8988T (cell line): ENCODE measurements at places on chromosomes 13 and 19.

DNA sequence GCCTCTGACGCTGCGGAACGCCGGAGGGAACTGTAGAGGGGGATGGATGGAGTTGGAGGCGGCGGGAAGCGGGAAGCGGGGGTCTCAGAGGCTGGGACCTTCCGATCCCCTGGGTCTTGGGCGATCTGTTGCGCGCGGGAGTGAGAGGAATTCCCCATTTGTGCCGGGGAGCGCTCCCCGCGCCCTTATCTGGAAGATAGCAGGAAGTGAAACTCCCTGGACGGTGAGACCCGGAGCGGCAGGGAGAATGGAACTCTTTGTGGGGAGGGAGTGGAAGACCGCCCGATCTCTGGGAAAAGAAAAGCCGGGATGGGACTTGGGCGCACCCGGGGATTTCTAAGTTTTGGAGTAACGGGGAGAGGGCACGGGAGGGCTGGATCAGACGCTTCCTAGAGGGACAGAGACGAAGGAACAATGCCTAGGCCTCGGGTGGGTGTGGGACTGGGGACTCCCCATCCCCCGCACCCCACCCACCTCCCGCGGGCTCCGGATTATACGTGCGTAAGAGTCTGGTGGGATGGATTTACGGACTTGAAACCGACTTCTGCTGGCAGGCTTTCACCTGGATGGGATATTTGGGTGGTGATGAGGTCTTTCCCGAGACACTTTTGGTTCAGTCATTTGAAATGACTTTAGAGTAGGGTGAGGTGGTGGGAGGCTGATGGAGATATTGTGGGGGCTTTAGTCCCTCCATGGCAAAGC is 495 bp downstream of the LSR start:
- DNase-seq = no peak

- no peak for DNase-seq
Observed at GRCh38 chr13:94172416-94172815, 307.1 kb downstream of the DCT start.

DNA sequence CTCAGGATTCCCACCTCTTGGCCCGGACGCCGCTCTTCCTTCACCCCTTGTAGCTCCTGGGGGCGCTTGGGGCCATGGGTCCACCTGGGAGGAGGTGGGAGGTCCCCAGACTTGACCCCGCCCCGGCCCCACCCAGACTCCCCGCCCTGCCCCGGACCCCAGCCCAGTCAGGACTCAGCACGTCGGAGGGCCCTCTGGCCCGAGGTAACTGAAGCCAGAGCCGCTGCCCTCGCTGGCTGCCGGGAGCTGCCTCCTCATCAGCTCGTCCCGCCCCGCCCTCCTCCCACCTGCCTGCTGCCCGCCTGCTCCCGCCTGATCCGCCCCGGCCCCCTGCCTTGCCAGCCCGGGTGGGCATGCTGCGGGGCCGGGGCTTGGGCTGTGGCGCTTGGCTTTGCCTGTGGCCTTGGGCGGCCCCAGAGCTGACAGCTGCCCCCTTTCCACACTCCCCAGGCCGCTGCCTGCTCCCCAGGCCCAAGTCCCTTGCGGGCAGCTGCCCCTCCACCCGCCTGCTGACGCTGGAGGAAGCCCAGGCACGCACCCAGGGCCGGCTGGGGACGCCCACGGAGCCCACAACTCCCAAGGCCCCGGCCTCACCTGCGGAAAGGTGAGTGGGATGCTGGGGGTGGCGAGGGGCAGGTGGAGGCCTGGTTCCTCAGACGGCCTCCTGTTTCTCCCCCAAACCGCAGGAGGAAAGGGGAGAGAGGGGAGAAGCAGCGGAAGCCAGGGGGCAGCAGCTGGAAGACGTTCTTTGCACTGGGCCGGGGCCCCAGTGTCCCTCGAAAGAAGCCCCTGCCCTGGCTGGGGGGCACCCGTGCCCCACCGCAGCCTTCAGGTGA is 9.4 kb downstream of the ARHGAP33 start:
- peak; percentile 27 for DNase-seq

DNA sequence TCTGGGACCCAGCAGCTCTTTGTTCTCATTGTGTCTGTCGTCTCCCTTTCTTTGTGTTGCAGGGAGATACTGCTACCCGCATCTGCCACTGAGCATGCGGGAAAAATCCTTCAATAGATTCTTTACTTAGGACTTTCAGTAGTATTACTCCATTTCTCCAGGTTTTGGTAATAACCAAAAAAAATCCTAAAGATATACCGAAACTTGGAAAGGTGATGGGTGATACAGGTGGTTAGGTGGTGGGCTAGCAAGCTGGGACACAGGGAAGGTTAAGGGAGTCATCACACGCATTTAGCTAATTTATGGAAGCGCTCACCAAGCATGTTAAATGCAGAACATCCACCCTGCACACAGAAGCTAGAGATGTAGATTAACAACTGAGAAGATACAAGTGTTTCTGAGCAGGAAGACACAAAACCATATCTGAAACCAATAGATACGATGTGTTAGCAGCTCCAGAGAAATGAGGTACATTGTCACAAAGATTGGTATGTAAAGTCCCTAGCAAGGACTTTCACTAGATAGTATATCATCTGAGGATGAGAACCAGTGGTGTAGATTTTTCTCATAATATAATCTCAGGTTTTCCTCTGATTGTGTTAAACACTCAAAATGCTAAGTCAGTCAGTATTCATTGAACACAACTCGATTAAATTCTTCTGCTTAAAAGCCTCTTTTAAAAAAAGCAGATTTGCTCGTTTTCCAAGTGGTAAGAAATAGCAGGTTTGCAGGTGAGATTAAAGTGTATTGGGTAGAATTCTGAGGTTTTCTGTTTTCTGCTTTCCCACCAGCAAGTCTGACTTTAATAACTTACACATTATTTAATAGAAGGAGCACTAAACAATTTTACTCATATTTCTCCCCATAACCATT is 1.2 kb upstream of the SLAIN1 start:
- no peak for DNase-seq

DNA sequence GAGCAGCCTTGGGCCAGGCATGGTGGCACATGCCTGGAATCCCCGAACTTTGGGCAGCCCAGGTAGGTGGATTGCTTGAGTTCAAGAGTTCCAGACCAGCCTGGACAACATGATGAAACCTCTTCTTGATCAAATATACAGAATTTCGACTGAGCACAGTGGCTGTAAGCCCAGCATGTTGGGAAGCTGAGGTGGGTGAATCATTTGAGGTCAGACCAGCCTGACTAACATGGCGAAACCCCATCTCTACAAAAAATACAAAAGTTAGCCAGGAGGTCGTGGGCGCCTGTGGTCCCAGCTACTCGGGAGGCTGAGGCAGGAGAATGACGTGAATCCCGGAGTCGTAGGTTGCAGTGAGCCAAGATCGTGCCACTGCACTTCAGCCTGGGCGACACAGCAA is 8.0 kb upstream of the NLRP7 start:
- DNase-seq = no peak

DNA sequence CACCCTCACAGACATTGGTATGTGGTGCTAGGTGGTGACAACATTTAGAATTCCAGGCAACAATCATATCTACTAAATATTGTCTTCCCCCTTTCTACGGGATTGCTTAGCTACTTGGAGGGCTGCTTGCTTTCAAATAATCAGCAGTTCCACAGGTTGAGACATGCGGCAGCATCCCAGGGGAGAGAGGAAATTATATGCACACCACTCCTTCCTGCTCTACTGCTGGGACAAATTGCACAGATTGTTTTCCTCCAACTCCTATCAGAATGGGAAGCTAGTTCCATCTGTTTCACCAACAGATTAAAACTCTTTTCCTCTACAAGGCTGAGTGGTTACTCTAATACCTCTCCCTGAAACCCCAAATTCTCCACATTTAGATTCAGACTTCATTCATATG is 275.4 kb downstream of the DNAJC15 start:
- DNase-seq = no peak

DNA sequence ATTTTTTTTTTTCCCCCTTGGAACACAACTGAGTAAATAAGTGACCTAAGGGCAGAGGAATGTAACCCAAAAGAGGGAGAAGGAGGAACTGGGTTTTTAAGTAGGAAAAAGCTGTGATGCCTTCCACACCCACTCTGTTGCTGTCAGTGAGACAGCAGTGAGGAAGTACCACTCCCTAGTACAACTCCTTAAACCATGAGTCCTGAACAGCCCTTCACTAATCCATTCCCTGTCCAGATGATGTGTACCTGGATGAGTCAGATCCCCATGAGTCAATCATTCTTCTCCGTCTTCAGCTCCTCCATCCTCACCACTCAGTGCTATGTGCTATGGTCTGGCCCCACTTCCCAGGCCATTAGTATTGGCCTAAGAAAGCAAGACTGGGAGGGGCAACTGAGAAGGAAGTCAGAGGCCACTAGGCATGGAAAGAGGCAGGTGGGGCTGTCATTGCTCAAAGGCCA is 12.9 kb upstream of the CXCL17 start:
- DNase-seq = no peak

DNA sequence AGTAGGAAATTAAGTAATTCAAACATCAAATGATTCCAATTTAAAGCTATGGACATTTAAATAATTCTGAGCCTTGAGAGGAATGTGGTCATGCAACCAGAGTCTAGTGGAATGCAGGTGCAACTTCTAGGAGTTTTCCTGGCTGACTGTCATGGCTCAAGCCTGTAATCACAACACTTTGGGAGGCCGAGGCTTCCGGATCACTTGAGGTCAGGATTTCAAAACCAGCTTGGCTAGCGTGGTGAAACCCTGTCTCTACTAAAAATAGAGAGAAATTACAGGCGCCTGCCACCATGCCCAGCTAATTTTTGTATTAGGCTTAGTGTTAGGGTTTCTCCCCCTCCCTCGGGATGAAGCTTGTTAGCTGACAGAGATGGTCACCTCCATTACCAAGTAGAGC is 6.4 kb downstream of the ZNF808 start:
- no peak for DNase-seq

DNA sequence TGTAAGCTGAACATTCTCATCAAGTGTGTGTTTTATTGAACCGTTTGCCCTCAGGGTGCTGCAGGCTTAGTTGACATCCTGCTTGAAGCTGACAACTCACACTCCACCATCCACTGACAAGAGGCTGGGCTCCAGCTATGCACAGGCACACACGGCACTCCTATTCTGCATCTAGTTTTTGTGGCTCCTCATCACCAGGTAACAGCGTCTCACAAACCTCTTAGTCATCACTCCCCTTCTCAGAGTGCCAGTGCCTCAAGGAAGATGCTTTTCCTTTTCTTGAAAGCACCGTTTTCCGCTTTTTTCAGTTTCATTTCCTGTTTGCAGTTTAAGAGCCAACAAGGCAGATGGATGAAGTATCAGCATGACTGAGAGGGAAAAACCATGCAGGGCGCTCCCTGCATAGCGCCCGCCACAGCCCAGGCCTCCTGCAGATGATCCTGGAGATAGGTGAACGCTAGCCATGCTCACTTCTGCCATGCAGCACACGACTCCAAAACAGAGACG is 491.2 kb downstream of the COG6 start:
- no peak for DNase-seq

GRCh38 chr13:51728972-51729371 is 75.0 kb downstream of the DHRS12 start:
- no peak for DNase-seq

GRCh38 chr19:1854542-1855039 is 6.3 kb upstream of the REXO1 start:
- DNase-seq = no peak

DNA sequence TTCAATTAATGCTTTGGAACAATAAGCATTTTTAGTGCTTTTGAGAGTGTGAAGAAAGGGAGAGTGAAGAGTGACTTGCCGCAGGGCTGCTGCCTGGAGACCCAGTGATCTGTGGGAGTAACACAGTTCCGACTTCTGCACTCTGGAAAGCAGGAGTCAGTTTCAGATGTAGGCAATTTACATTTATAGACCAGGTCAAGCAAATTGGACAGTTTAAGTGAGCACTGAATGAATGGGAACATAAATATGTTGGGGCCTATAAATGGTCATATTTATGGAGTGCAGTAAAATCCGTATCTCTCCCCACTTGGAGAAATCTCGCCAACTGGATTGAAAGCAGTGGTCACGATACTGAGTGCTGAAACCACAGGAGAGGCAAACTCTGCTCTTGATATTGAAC is 9.4 kb upstream of the SHISA2 start:
- no peak for DNase-seq

DNA sequence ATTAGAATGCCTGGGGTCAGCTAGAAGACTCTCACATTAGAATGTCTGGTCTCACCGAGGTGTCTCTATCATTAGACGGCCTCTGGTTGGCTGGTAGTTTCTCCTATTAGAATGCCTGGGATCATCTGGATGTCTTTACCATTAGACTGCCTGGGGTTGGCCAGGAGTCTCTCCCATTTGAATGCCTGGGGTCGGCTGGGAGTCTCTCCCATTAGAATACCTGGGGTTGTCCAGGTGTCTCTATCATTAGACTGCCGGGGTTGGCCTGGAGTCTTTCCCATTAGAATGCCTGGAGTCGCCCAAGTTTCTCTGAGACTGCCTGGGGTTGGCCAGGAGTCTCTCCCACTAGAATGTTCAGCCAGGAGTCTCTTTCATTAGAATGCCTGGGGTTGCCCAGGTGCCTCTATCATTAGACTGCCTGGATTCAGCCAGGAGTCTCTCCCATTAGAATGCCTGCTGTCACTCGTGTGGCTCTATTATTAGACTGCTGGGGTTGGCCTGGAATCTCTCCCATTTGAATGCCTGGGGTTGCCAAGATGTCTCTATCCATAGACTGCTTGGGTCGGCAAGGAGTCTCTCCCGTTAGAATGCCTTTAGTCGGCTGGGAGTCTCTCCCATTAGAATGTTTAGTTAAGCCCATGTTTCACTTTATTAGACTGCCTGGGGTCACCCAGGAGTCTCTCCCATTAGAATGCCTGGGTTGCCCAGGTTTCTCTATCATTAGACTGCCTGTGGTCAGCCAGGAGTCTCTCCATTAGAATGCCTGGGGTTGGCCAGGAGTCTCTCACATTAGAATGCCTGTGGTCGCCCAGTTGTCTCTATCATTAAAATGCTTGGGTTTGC is 1467.8 kb downstream of the UQCRFS1 start:
- DNase-seq = no peak

- DNase-seq = no peak
Observed at GRCh38 chr19:56314018-56314380, 640 bp downstream of the ZSCAN5A start.

DNA sequence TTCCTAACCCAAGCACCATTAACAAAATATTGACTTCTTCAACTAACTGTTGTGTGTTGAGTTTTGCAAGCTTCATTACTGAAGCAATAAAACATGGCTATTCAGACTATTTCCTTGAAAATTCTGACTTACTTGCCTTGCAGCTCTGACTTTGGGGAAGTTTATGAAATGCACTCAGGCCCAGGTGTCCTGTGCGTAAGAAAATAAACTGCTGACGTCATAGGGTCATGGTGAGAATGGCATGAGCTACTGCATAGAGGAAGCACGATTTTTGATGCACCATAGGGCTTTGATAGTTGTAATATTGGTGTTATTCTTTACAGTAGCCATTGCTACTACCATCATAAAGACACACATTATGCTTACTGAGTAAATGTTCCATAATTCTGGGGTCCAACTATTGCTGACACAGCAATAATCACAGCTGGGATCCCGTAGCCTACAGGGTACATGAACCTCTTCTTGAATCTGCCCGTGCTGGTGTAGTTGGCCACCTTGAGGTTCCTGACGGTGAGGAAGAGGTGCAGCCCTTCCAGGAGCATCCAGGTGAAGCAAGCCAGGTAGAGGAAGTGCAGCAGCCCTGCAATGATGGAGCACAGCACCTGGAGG is 57.9 kb downstream of the MBD3L2B start:
- no peak for DNase-seq

GRCh38 chr19:49560358-49560900 is 19.9 kb downstream of the NOSIP start:
- DNase-seq = no peak
